ENCODE measurements at places on chromosomes 5 and 9.

- DNase-seq = no peak
Observed at GRCh38 chr9:87880683-87881082, 2.0 kb upstream of the SPATA31E1 start.

- no peak for DNase-seq
Observed at GRCh38 chr5:52603778-52604554, 183.8 kb upstream of the ITGA1 start.

DNA sequence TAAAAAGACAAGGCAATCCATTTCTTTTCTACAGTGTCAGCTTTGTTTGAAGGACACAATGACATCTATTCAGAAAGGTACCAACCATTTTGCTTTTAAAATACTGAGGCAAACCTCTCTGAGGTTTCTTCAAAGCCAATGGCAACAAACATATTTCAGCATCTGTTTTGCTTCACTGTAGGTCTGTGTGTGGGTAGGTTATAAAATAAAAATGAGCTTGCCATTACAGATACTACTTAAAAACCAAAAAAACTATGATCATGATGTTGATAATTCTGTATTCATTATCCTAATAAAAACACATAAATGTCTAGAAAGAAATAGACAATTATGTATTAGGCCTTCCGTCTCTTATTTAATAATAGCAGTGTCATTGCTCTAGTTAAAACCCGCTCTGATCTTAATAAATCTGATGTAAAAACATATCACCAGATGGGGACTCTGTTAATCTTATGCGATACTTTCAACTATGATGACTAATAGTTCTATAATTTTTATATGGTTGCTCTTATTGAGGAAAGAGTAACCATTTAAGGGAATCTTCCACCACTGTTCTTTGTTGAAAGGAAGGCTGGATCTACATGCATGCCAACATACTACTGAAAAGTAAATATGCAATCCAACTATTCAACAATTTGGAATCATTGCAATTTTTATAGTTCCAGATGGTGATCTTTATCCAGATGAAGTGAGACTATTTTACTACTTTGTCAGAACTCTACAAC, 647.2 kb downstream of the PDE4D start:
- DNase-seq = no peak

GRCh38 chr5:74396913-74397622, 243.5 kb downstream of the ENC1 start:
- no peak for DNase-seq

- no peak for DNase-seq
Observed at GRCh38 chr5:13567819-13568218, 376.7 kb downstream of the DNAH5 start.

- DNase-seq = no peak
Observed at GRCh38 chr9:71306134-71306533, 184.7 kb upstream of the TRPM3 start.

DNA sequence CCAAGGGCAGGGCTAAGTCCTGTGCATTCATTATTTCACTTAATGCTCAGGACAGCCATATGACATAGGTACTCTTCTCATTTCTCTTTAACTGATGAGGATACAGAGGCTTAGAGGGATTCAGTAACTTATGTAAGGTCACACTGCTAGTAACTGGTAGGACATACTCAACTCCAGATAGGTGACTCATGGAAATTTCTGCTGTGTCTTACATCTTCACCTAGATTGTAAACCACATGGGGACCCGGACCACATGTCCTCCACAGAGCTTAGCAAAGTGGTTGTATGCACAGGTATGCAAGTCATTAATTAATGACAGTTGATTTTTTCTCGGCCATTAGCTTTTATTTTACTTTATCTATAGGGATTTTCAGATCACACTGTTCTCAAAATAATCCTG, 29.3 kb downstream of the SLC1A1 start:
- no peak for DNase-seq

DNA sequence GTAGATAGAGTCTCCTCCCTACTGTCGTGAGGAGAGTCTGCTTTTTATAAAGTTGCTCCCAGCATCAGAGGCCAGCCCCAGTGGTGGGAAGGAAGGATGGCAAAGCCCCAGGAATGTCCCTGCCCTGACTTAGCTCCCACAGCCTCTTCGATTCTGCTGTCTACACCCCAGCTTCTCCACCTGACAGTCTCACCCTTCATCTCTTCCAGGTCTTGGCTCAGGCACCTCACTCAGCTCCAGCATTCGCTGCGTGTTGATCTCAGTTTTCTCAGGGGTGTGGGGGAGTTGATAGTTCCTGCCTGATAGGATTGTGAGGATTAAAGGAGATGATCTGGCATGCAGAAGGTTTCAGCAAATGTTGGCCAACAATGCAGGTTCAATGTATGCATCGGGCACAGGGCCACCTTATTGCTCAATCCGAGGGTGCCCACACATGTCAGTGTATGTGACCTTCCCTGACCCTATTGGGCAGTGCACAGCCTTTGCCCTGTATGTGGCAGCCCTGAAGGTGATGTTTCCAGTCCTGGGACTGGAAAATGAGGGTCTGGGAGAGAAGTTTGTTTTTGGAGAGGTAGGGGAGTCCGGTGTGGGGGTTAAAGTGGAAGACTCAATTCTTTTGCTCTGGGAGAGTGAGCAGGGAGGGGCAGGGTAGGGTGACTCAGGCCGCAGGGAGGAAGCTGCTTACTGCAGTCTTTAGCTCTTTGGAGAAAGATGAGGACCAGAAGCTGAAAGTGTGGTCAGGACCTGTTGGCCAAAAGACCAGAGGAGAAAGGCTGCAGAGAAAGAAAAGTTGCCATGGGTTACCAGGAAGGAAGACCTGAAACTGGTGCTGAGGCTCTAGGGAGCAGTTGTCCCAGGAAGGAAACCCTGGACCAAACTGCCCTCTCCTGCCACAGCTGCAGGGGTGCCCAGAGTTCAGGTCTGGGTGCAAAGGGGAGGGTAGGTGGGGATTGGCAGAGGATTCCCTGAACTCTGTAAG, 153.2 kb downstream of the MACROH2A1 start:
- no peak for DNase-seq

- DNase-seq = no peak
Observed at GRCh38 chr5:73954381-73954780, 328.4 kb downstream of the ARHGEF28 start.

GRCh38 chr5:170483701-170484458, 19.9 kb upstream of the KCNIP1 start:
- no peak for DNase-seq

DNA sequence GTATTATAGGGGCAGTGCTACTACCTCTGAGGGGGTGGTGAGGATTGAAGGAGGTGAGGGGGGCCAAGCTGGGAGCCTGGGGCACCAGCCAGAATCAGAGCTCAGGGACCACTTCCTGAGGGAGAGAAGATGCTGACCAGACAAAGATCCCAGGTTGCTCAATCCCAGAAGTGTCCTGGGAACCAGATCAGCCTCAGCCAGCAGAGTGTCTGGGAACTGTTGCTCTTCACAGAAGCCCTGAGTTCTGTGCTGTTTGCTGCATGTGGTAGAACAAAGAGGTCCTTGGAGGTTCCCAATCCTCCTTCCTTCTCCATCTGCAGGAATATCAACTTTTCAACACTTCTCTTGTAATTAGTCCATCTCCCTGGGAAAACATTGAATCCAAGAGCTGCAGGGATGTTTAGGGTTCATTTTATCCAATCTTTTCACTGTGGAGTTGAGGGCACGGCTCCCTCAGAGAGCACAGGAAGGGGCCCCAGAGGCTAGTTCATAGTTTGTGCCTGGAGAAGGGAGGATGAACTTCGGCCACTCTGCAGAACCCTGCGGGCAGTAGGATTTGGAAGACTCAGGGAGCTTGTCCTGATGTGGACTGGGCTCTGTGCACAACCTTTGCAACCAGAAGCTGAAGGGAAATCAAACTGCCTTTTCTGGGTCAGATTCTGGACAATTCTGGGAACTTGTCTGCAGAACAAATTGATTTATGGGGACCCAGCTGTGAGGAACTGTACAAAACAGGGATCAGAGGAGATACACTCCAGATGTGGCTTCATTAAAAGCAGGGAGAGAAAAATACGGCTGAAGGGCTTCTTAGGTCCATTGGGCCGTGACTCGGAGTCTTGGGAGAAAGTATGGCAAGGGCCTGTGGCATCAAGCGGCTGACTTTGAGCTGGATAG, 57.1 kb downstream of the GALNT12 start:
- no peak for DNase-seq

DNA sequence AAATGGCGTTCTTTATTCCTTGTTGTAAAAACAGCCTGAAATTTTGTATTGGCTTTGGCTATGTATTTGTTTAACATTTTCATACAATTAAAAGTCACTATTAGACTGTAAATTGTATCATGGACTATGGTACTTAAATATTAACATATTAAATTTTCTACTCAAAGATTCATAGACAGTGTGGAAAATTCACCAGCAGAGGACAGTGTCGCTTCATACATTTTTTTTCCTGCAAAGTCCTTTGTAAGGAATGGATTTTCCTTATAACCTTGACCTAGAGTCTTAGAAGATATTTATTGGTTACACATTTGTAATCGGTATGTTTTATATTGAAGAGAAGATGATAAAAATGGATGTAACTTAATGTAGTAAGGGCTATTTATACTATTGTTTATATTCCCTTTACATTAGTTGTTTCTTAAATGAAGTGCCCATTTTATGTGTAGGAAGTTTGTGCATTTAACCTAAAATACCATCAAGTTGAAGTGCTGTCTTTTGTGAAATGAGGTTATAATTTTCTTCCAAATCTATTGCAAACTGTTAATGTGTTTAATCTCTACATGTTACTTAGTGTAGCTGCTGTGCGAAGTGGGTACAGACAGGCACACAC, 150.1 kb downstream of the KDM4C start:
- peak; percentile 20 for DNase-seq

- DNase-seq = no peak
Observed at GRCh38 chr5:15501091-15501791, 1.3 kb downstream of the FBXL7 start.

Data from SK-N-MC (cell line).